Lung (tissue), 17 donors: ENCODE measurements at places on chromosomes 4 and X. TPM values are rescaled to one million over a fixed set of nuclear protein-coding genes. Genes with fewer than 3 reads are reported as not detected.

DNA sequence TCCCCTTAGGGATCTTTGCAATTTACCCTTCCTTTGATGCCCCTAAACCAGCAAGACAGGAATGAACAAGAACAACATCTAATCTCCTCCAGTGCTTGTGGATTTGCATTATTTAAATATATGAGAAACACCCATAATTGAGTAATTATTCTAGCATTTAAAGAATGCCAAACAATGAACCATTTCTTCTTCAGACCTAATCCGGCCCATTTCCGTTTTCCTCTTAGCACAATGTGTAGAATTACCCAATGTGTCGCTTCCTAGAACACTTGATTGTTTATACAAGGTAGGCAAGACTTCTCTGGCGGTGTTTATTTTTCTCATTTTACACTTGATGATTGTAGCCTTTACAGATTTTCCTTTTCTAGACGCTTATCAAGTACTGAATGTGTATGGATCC lies 43.5 kb downstream of the CLDN34 start:
- no peak overlapping the region for H3K27ac ChIP-seq
- H3K4me3 ChIP-seq = no peak overlapping the region
- peaks cover 15% of the 10 kb centered on the region for H3K27me3 ChIP-seq
- no peaks in the 10 kb centered on the region for H3K36me3 ChIP-seq
- no peak for DNase-seq
- peaks cover 4% of the 10 kb centered on the region for H3K4me1 ChIP-seq

DNA sequence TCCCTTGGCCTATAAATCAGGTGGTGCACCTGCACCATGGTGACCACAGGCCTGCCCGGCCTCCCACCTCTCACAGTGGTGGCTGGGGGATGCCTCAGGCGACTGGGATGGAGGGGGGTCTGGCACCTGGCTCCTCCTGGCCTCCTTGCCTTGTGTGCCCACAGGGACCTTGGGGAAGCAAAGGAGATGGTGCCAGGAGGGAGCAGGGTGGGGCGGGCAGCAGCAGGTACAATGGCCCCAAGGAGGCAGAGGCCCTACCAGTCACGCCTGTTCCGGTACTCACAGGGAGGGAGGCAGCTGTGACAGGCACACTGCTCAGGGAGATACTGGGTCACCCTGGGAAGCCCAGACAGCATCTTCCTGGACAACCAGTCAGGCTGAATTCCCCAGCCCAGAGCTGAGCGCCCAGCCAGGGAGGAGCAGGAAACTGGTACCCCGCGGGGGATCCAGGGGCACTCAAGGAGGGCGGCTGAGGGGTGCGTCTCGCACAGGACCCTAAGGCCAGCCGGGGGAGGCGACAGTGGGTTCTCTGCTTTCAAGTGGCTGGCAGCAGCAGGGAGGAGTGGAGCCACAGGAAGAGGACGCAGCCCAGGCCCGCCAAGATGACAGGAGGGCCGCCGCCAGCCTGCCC lies 1.2 kb upstream of the TREX2 start:
- DNase-seq = no peak
- H3K4me1 ChIP-seq = no peaks in the 10 kb centered on the region
- no peak overlapping the region for H3K27ac ChIP-seq
- no peaks in the 10 kb centered on the region for H3K36me3 ChIP-seq
- no peaks in the 10 kb centered on the region for H3K27me3 ChIP-seq
- no peak overlapping the region for H3K4me3 ChIP-seq

GRCh38 chr4:140809676-140810075 lies 53.5 kb upstream of the TBC1D9 start:
- H3K27me3 ChIP-seq = no peaks in the 10 kb centered on the region
- no peak for DNase-seq
- H3K4me3 ChIP-seq = no peak overlapping the region
- no peaks in the 10 kb centered on the region for H3K36me3 ChIP-seq

DNA sequence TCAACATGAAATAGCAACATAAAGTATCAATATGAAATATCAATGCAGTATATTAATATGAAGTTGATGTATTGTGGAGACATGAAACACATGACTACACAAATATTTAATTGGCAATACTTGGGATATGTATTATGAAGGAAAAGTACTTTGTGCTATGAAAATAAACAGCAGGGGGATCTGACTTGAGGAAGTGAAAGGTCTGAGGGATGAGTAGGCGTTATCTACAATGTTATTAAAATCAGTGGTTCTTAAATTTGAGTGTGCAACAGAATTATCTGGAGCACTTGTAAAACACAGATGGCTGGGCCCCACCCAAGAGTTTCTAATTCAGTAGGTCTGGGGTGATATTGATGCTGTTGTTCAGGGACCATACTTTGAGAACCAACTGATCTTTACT lies 27.4 kb upstream of the ARX start:
- DNase-seq = no peak
- no peak overlapping the region for H3K4me3 ChIP-seq
- H3K27me3 ChIP-seq = no peaks in the 10 kb centered on the region

GRCh38 chrX:7131621-7132020 lies 15.9 kb upstream of the STS start:
- H3K4me1 ChIP-seq = peaks cover 6% of the 10 kb centered on the region
- peak overlapping the region; percentile 76 for H3K27ac ChIP-seq
- no peak for DNase-seq
- no peak overlapping the region for H3K4me3 ChIP-seq
- no peaks in the 10 kb centered on the region for H3K27me3 ChIP-seq
- H3K36me3 ChIP-seq = no peaks in the 10 kb centered on the region

- no peak overlapping the region for H3K4me3 ChIP-seq
- no peak overlapping the region for H3K27ac ChIP-seq
- H3K4me1 ChIP-seq = no peaks in the 10 kb centered on the region
- no peak for DNase-seq
- H3K36me3 ChIP-seq = no peaks in the 10 kb centered on the region
Observed at GRCh38 chr4:184705692-184706091, 28.2 kb downstream of the CENPU start.

- no peaks in the 10 kb centered on the region for H3K36me3 ChIP-seq
- no peaks in the 10 kb centered on the region for H3K4me1 ChIP-seq
Observed at GRCh38 chr4:115515772-115516171, 402.4 kb upstream of the NDST4 start.

DNA sequence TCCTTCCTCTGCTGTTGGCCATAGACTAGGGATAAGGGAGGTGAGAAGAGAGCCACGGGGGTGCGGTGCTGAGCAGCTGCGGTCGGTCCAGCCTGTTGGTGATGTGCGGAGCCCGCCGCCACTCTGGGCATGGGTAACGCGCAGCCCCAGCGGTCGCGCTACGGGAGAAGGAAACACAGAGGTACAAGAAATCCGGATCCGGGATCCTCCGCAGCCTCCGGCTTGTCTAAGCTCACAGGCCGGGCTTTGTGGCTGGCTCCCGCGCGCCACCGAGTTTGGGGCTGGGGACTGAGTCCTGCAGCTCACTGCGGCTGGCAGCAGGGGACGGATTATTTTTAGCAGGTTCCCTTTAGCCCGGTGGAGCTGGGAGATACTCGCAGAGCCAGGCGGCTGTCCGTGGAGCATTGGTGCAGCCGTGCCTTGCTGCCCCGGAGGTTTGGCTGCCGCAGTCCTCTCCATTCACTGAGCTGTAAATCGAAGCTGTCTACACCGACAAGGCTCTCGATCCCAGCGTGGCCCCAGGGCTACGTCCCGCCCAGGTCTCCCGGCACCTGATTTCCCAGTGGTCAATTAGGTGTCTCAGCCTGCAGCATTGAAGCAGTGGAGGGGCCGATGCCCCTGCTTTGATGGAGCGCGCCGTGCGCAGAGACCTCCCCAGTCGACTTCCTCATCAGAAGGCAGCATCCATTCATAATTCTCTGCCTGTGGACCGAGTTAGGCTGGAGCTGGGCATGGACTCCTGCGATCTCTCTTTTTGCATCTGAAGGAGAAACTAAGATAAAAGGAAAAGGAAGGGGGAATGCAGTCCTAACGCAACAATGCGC lies 81.9 kb upstream of the SCML1 start:
- H3K36me3 ChIP-seq = no peaks in the 10 kb centered on the region
- H3K27ac ChIP-seq = no peak overlapping the region
- H3K4me3 ChIP-seq = no peak overlapping the region
- no peaks in the 10 kb centered on the region for H3K4me1 ChIP-seq

- H3K27ac ChIP-seq = no peak overlapping the region
- no peaks in the 10 kb centered on the region for H3K27me3 ChIP-seq
- no peak for DNase-seq
Observed at GRCh38 chrX:54171527-54172250, 11.4 kb downstream of the FAM120C start.

GRCh38 chrX:51614353-51615012 lies 4.2 kb downstream of the CENPVL3 start:
- H3K27ac ChIP-seq = no peak overlapping the region
- H3K4me1 ChIP-seq = no peaks in the 10 kb centered on the region
- DNase-seq = peak; percentile 64
- peaks cover 46% of the 10 kb centered on the region for H3K27me3 ChIP-seq

The DAPP1 gene
- 24.6 TPM for total RNA-seq

The SH3D19 gene
- total RNA-seq = 55.7 TPM

The FAT1 gene
- 122 TPM for total RNA-seq

The CTAG2 gene
- total RNA-seq = not detected
